ENCODE measurements at places on chromosomes 3 and 15.
A peak's percentile ranks its signal among the peaks of the same experiment; 100 is the strongest.

GRCh38 chr15:61994216-61994615, 66.0 kb downstream of the VPS13C start:
- no peak for DNase-seq

- peak; percentile 2 for DNase-seq
These were observed 532.8 kb upstream of the TGFBR2 start for GRCh38 chr3:30073622-30074021.

- no peak for DNase-seq
These were observed 126.8 kb upstream of the ABHD17C start for GRCh38 chr15:80568298-80568697.

DNA sequence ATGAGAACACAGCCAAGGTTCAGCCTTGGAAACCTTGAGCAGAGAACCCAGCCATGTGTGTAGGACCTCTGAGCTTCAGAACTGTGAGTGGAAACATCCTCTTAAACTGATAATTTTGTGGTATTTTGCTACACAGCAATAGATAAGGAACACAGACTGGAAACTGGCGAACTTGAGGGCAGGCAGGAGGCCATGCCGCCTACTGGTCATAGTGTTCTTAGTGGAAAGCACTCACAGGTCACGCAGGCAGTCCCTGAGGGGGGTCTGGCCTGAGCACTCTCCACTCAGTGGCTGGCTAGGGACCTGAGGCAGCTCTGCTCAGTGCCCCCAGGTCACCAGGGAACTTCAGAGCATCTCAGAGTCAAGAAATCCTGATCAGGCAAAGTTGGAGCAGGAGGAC, 9.7 kb upstream of the XIRP1 start:
- DNase-seq = no peak

DNA sequence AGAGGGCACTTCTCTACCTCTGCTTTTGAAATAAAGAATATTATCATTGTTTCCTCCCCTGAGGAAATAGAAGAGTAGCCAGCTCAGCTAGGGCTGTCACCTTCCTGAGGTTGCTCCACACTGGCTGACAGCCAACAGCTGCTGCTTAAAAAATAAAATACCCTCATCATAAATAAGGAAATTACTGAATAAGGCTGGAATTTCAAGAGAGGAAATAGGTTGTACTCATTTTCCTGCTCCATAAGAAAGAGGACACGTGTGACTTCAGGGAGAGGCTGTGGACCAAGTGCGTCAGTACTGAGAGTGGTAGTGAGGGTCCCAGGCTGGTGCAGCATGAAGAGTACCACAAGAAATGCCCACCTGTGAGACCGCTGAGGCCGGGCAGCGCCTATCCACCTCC, 8.1 kb upstream of the C2CD4B start:
- no peak for DNase-seq

DNA sequence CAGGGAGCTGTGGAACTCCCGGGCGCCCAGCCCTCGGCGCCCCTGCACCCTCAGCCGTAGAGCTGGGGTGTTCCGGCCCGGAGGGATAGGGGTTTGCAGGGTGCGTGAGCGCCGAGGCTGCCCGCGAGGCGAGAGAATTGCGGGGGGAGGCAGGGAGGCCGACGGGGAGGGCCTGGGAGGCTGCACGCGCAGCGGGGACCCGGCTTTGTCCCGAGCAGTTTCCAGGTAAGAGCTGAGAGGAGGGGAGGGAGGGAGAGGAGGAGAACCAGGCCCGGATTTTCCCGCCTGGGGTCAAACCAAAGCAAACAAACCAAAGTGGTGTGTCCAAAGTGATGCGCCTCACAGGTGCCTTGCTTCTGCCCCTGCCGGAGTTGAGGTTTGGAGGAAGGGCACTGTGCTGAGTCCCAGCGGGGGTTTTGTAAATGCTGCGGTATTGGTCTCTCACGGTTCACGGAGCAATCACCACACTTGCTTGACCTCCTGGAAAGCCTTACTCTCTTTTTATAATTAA, 146.4 kb downstream of the TJP1 start:
- DNase-seq = no peak

DNA sequence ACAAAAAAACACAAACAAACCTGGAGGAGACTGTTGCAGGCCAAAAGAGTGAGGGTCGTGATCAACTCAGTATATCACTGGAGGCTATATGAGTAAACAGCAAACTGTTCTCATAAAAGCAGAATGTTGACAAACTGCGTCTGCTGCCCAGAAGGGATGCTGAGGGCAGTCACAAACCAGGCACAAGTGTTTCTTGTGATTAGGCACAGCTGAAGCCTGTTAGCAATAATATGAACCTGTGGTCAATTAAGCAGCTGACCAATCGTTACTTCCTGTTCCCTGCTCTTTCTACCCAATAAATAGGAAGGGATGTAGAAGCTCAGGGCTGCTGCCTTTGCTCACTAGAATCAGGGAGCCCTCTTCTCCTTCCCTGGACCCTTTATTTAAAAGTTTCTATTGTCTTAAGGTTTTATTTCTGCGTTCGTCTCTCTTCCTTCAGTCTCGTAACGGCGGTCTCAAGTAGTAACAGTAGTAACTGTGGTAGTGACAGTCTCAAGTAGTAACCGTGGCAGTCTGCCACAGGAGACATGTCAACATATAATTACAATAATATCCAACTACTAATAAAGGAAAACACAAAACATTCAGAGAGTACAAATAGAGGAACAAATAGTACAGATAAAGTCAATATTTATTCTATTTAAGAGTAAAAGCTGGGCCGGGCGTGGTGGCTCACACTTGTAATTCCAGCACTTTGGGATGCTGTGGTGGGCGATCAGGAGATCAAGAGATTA, 698.4 kb upstream of the CCDC54 start:
- peak; percentile 44 for DNase-seq

DNA sequence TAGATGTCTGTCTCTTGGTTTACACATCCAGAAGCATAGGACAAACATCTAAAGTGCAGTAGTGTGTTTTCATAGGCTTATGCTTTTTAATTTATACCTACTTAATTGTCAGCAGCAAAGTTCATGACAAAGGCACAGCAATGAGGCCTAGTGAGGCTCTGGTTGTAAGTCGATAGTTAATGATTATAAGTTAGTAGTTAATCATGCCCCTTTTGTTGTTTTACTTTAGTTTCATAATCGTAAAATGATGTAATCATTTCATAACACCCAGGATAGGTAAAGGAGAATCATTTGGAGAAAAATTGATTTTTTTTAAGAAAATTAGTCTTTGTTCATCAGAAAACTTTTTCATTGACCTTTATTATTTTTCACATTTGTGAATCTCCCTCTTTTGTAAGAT, 351.9 kb downstream of the LSAMP start:
- DNase-seq = no peak

- DNase-seq = no peak
These were observed 31.6 kb upstream of the GATA2 start for GRCh38 chr3:128524374-128525299.

DNA sequence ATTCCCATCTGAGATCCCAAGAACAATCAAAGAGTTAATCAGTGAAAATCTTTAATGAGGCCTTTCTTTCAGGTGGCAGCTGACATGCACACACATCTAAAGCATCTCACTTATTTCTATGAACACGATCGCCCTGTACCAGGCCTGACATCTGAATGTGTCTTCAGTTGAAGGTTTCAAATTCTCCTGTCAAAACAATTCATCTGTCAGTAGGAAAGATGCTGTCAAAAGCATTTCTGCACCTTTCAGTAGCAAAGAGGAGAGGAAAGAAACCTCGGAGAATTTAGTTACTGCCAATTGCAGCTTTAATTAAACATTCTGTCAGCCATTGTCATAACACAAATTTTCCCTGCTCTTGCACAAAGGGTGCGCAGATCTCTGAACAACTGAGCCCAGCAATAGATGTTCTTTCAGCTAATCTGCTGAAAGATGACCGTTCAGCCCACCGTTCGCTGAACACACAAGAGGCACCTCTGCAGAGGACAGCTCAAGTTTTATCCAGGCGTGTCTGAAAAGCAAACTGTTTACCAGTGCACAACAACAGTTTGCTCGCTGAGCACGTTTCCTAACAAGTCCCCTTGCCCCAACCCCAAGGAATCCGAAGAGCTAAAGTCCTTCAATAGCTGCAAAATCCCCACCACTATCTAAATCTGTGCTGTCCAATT, 34.1 kb downstream of the LRIG1 start:
- DNase-seq = no peak

GRCh38 chr3:37872413-37873160, 10.9 kb downstream of the CTDSPL start:
- no peak for DNase-seq
